Inflammatory macrophage (primary cell): ENCODE measurements at places on chromosomes 4 and X.
A peak's percentile ranks its signal among the peaks of the same experiment; 100 is the strongest.

DNA sequence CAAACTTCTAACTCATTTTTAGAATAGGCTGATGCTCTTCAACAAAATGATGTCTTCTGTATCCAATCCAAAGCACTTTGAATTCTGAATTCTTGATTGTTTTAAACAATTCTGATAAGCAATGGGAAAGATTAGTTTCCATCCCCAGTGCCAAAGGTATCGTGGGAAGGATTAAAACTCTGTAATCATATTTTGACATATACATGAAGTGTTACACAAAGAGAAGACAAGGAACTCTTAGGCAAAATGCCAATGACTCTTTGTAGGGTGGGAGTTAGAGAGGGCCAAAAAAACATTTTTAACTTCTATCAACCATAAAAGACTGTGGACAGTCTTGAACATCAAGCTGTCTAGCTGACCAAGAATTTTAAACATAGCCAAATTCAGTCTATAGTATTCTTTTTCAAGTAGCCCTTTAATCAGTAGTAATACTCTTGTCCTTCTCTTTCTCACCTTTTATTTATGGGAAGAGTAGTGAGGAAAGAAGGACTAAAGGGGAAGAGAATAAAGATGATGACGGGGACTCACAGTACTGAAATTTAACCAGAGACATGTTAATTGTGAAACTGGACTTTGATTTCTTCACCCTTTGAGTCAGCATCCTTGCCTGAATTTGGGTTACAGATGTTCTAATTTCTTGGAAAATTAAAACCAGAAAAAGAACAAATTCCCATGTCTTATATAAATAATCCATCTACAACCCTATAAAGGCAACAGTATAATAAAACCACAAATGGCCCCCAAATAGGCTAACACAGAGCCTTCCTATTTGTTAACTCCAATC, 51.8 kb upstream of the VEGFD start:
- peak; percentile 37 for DNase-seq

DNA sequence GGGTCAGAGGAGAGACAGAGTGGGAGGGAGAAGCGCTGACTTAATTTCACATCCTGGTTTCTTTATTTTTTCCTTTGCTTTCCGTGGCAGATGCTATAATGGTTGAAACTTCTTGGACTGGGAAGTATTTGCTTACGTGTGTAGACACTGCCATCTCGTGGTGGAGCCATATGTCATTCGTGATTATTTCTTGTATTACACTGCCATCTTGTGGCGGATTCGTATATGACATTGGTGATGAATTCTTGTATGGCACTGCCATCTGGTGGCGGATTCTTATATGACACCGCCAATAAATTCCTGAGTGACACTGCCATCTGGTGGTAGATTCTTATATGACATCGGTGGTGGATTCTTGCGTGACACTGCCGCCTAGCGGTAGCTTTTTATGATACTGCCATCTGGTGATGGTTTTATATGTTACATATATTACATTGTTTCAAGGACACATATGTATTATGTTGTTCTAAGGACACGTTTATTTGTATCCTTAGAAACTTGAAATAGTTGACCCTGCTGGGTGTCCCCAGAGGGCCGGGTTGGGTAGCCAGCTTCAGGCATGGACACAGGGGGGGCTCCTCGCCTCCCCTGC, 37.3 kb upstream of the CLCN4 start:
- DNase-seq = peak; percentile 78

DNA sequence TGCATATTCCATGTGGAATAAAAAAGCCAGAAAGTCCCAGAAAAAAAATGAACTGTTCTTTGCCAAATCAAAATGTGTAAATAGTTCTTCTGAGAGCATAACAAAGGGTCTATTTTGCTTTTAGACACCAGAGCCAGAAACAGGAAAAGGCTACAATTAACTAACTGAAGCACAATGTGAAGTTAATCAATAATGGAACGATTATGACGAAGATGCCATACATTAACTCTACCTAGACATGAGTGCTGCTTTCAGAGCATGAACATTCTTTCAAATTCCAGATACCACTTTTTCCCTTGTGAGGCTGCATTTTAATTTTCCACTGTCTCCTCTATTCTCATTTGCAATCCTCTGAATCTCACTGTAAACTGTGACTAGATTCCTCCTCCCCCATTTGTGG, 48.7 kb upstream of the PHOX2B start:
- DNase-seq = no peak

DNA sequence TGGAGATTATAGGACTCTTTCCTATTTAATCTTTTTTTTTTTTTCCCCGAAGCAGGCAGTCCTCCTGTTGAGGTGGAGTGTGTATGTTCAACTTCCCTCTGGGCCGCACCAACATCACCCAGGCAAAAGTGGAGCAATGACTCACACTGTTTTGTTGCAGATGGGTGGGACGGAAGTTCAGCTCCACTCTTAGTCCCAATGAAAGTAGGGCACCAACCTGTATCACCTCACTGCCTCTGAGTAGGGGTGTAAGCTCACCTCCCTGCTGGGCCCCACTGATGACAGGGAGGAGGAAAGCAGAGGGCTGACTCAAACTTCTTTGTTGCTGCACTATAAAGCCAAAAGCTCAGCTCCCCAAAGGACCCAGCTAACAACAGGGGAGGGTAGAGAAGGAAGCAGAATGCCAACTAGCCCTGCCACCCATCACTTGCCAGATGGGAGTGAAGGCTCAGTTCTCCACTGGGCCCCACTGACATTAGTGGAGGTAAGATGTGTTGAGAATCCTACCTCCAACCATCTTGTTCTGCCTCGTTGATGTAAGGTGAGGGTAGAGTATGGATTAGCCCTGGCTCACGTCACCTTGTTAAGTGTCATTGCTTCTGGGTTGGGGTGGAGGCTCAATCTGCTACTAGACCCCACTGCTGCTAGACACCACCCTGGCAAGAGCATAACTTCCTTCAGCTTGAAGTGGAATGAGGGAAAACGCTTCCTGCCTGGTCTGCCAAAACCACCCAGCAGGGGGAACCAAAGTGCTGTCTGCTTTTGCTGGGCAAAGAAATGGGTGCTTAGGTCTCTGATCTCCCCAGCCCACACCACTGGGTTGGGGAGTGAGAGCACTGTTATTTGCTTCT, 14.1 kb downstream of the RPS6KA3 start:
- peak; percentile 70 for DNase-seq

GRCh38 chrX:107541244-107541643, 87.1 kb upstream of the PRPS1 start:
- DNase-seq = no peak

GRCh38 chrX:76148041-76148665, 24.7 kb upstream of the PBDC1 start:
- DNase-seq = peak; percentile 3

DNA sequence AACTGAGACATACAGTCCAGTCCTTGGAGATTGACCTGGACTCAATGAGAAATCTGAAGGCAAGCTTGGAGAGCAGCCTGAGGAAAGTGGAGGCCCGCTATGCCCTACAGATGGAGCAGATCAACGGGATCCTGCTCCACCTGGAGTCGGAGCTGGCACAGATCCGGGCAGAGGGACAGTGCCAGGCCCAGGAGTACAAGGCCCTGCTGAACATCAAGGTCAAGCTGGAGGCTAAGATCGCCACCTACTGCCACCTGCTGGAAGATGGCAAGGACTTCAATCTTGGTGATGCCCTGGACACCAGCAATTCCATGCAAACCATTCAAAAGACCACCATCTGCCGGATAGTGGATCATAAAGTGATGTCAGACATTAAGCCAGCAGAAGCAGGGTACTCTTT, 20.4 kb upstream of the FRMPD3 start:
- peak; percentile 37 for DNase-seq

DNA sequence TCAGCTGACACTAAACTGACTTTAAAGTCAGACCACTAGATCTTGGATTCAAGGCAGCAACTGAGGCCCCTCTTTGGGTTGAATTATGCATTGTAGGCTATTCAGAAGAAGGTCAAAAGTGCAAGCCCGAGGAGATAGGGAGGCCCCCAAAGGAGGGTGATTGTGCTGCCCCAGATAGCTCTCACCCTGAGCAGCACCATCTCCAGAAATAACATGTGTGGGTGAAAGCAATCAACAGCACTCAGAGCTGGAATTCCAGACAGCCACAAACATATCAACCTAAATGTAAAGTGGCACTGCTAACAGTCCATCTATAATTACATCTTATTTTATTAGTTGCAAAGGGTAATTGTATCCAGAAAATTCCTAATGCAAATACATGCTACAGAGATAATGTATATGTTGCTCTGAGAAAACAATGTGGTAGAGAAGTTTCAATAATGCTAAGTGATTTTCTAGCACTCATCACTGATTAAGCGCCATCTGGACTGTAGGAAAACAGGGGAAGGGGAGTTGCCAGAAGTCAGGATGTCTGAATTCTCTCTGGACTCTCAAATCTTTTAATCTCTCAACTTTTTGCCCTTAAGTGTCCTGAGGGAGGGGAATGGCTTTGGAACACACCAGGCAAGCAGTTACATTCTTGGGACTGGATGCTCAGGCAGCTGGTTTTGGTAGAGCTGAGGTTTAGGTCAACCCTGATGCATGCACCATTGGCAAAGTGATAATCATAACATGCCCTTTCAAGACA, 61.8 kb upstream of the SFRP2 start:
- DNase-seq = no peak

DNA sequence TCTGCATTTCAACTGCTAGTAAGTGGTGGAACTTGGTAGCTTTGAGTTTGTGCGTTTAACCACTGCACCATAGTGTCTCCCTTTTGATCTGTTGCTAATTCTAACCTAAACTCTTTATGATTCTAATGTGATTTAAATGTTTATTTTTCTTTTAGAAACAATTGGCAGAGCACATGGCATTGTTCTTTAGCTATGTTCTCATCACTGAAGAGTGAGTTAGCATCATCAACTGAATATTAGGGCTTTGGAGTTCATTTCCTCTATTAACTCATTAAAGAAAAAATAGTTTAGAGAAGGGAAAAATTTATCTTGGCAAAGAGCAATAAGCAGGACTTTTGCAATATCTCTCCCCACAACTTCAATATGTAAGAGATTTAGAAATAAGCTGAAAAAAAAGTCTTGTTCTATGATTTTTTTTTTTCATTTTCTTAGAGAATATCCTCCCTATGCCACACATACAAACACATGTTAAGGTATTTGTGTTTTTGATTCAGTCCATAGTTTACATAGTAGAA, 25.7 kb downstream of the CPEB2 start:
- no peak for DNase-seq

GRCh38 chr4:188008377-188008776, 12.8 kb downstream of the ZFP42 start:
- no peak for DNase-seq

DNA sequence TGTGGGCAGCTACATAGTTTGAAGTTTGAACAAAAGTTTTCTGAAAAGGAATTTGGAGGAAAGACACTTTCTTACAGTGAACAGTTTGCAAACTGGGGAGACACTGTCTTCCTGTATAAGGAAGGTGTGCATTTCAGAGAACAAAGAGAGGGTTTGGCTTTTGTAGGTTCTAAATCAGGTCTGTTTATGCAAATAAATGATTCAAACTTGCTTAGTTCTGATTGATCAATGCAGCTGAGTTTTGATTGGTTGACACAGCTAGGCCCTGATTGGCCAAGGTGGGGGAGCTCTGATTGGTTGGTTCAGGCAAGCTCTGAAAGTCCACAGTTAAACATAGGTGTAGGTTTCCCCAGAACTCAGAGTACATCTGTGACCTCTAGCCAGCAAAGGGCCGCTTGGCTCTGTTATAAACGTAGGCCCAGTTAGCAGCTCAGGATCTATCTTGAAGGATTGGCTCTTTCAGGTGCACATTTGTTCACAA, 63.0 kb upstream of the ENPP6 start:
- DNase-seq = no peak

GRCh38 chrX:118585296-118585695, 89.7 kb downstream of the DOCK11 start:
- no peak for DNase-seq

- DNase-seq = no peak
These were observed 4.9 kb downstream of the GATA1 start for GRCh38 chrX:48791063-48791820.

GRCh38 chrX:50333308-50333707, 128.7 kb downstream of the CCNB3 start:
- DNase-seq = no peak

- DNase-seq = no peak
These were observed 41.5 kb upstream of the FHDC1 start for GRCh38 chr4:152894673-152895072.

DNA sequence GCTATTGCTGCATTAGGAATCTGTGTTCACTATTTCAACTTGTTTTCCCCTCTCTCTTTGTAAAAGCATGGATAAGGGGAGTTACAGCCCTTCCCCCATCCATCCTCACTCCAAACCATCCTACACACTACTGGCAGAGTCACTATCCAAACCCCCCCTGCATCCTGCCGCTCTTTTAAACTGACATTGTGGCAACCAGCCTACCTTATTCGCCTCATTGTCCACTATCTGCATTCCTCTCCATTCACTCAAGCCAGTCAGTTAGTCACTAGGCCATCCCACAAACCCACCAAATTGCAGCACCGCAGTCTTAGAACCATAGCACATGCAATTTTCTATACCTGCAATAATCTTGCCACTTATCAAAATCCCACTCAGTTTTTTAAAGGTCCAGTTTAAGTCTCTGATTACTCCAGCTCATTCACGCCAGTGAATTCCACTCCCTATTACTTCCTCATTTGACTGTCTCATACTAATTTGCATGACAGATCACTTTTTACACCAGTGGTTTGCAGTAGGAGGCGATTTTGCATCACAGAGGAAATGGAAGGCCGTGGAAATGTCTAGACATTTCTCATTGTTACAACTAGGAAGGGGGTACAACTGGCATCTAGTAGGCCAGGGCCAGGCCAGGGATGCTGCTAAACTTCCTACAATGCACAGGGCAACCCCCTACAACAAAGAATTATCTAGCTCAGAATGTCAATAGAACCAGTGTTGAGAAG, 181.8 kb downstream of the HS6ST2 start:
- peak; percentile 56 for DNase-seq

DNA sequence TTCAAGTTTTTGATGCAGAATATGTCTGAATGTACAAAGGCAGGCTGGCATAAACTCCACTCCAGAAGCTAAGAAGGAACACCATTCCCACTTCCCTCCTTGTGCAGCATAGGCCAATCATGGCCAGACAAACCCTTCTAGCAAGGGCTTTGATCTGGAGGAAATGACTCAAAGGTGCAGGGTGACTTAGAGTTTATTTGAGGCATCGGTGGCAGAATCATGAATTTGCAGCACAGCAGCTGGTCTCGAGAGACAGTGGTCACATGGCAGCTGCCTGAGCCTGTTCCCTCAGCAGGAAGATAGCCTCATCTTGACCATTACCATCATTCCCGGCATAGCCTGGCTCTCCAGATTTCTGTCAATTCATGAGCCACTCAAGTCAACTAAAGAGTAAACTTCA, 154.5 kb downstream of the ATP10D start:
- DNase-seq = no peak

- no peak for DNase-seq
These were observed 653.9 kb upstream of the MAGEB2 start for GRCh38 chrX:29561417-29561816.

DNA sequence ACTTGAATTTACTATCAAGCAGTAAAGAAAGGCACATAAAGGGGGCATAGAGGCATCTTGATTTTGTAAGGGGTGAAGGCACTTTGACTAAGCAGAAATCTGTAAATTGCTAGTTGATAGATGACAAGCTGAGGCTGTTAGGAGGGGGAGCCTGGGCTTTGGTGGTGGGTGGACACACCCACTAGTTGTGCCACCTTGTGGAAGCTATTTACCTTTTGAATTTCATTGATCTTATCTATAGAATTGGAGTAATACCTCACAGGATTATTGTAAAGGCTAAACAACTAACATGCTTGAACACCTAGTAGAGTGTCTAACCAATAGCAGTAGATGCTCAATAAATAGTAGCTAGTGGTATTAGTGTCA, 142.8 kb upstream of the KCNIP4 start:
- DNase-seq = no peak

- no peak for DNase-seq
These were observed 180.2 kb upstream of the EOLA2 start for GRCh38 chrX:150118476-150118875.

GRCh38 chr4:152220201-152220666, 315.7 kb downstream of the FBXW7 start:
- DNase-seq = no peak
